B cell (primary cell): ENCODE measurements at places on chromosomes 3 and 15.

DNA sequence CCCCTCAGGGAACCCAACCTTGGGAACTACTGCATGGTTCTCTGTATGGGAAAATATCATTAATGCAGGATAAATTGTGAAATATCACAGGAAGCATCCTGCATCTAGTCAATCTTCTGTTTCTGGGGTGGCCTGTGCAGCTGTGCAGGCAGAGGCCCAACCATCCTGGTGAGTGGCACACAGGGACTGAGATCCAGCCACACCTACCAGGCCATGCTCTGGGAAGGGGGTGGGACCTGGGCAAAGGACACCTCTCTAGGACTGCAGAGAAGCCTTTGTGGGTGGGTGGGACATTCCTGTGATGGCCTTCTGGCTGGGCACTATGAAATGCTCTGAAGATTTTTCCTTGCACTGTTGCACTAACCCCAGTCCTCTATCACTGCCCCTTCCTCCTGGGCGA is 26.8 kb downstream of the CCRL2 start:
- DNase-seq, result no peak

GRCh38 chr3:128372707-128373533 is 93.8 kb downstream of the DNAJB8 start:
- no peak for DNase-seq

DNA sequence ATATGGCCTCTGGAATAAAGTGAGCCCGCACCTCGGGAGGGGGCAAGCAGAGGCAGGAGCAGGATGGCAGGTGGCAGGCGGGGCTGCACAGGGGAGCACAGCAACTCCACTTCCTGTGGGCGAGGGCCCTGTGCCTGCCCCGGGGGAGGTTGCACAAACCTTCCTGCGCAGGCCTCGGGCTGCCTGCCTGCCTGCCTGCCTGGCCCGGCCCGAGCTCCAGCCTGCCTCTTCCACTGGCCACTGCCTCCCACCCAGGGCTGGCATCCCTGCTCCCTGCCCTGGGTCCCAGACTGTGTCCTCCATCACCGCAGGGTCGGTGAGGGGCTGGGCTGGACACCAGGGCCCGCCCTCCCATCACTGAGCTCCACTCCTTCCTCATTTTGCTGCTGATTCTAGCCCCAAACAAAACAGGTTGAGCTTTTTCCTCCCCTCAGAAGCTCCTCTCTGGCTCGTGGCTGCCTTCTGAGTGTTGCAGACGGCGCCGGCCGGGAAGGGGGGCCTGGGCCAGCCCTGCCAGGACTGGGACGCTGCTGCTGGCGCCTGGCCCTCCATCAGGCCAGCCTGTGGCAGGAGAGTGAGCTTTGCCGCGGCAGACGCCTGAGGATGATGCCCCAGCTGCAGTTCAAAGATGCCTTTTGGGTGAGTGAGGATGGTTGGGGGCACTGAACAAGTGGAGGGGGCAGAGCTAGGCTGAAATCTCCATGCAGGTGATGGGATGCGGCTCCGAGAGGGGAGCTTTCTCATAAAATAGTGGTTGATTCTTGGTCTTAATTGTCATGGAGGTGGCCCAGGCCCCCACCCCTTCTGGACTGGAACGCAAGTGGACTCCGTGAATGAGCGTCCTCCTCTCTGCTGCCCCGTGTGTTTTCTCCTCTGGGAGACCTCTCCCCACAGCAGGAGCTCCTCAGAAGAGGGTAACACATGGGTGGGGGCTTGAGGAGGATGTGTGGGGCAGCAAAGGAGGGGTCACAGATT is at the start of gene PSTPIP1:
TSS of gene PSTPIP1 (plus strand) at position 156 of the 975 bp plus-strand sequence. CDS start at position 604, 448 bp downstream.
- DNase-seq, result peak; percentile 80

DNA sequence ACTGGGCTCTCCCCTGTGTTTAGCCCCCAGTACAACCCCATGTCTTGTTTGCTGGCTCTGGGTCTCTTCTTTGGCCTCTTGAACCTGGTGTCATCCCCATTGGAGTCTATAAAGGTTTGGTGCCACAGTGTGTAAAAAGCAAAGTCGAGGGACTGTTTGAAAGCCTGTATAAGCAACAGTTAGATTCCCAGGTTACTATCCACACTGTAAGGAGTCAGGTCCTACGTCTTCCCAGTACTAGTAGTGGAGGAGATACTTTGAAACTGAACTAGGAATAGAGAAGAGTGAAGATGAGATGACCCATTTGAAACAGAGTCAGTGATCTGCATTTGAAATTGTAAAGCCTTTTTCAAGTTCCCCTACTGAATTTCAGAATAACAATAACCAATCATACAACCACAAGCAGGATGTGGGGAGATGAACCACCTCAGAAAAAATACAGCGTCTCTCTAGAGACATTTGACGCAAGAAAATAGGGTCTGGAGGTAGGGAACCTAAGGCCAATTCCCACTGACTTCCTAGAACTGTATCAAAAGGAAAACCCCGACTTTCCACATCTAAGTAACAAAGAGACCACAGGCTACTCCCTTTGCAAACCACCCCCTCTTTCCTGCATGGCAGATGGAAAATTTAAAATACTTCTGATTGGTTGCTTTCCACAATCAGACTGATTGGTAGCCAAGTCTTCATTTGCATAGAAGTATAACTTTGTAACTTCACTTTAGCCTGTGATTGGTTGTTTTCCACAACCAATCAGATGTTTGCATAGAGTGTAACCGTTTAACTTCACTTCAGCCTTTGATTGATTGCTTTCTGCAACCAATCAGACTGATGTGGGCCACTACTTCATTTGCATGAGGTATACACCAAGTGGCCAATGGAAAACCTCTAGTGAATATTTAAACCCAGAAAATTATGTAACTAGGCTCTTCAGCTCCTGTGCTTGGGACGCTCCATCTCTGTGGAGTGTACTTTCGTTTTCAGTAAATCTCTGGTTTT is 49.9 kb upstream of the NEDD4 start:
- no peak for DNase-seq

- no peak for DNase-seq
These were observed 40.6 kb downstream of the ADAMTSL3 start for GRCh38 chr15:83694536-83694935.

DNA sequence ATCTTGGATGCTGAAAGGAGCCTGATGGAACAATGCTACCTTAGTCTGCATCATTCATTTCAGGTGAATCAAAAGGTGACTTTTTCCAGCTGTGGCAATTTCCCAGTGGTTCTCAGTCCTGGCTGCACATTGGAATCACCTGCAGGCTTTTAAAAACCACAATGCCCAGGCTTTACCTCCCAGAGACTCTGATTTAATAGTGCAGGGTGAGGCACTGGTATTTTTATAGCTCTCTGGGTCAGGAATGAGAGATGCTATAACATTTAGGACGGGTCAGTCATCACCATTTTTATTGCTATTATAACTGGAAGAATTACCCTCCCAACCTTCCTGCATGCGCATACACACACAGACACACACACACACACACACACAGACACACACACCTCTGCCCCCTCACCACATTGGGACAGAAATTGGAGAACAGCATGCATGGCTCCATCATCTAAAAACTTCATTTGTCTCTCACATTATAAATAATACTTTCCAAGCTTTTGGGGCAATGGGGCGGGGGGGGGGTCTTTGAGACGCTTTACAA is 41.1 kb downstream of the LARP6 start:
- DNase-seq, result no peak

DNA sequence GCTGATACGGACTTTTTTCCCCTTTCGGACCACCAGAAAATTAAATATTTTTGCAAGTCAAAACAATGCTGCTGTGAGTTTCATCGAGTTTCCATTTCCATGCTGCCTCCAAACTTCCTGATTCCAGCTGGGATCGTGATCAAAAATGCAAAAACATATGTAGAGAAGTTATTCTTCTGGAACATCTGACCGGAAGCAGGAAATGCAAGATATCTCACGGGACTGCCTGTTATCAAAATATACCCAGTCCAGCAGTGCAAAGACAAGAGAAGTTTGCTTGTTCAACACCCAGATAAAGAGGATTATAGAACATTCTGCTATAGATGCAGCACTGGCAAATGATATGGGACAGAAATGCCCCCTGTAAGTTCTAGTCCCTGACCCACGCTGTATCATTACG is 726.7 kb upstream of the NR2F2 start:
- DNase-seq, result no peak

- DNase-seq, result no peak
These were observed 3.7 kb downstream of the C3orf18 start for GRCh38 chr3:50563867-50564266.

- DNase-seq, result no peak
These were observed 227.2 kb downstream of the RSRC1 start for GRCh38 chr3:158337110-158337509.

GRCh38 chr3:150225986-150226385 is 182.1 kb upstream of the TSC22D2 start:
- DNase-seq, result no peak

GRCh38 chr3:100776746-100777145 is 67.5 kb downstream of the TFG start:
- no peak for DNase-seq

GRCh38 chr3:186308549-186308948 is 53.5 kb downstream of the DGKG start:
- DNase-seq, result no peak

- DNase-seq, result no peak
These were observed 321.4 kb upstream of the IL12A start for GRCh38 chr3:159667261-159667660.

- DNase-seq, result no peak
These were observed 6.4 kb upstream of the CAPN7 start for GRCh38 chr3:15199493-15200105.

DNA sequence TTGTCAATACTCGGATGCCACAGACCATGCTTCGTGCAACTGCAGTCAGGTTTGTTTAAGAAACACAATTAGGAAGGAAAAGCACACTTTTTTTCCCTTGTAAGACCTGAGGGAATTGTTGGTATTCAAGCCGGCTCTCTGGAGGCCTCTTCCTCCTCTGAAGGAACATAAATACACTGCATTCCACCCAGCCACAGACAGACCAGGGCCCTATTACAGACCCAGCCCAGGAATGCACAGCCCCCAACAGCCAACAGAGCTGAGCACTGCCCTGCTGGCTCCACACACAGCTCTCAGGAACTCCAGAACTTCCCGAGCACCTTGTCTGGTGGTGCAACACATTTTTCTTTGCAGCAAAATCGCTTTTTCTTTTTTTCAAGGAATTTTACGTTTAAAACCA is 488.7 kb upstream of the PROK2 start:
- DNase-seq, result no peak

DNA sequence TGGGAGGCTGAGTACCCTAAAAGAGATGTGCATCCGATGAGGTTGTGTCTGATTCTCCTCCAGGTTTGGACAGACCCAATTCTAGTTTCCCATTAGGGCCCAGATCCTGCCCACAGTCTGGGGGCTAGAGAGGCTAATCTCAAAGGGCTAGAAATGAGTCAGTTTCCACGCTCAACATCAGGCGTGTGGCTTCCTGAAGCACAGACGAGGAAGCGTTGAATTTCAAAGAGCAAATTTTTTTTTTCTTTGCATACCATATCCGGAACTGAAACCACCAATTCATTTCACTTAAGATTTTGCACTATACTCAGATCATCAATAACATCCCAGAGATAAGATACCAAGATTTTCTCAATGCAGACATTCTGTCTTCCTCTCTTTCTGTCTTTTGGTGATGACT is 173.8 kb upstream of the BCL6 start:
- peak; percentile 77 for DNase-seq

DNA sequence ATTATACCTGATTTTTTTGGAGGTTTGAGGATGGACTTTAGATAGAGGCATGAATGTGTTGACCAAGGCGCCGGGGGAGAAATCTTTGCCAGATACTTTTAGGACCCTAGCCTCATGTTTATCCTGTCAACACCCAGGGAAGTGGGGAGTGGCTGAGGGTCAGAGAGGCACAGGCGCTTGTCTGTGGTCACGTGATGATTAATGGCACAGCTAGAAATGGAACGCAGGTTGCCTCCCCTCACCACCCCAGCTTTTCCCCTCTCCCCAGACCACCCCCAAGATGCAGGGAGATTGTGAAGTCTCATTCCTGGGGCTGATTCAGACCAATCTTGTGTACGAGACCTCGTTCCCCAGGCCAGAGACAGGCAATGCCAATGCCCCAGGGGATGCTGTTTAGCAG is 218.4 kb upstream of the LINGO1 start:
- no peak for DNase-seq

GRCh38 chr15:65081758-65082157 is 5.2 kb downstream of the KBTBD13 start:
- DNase-seq, result no peak

DNA sequence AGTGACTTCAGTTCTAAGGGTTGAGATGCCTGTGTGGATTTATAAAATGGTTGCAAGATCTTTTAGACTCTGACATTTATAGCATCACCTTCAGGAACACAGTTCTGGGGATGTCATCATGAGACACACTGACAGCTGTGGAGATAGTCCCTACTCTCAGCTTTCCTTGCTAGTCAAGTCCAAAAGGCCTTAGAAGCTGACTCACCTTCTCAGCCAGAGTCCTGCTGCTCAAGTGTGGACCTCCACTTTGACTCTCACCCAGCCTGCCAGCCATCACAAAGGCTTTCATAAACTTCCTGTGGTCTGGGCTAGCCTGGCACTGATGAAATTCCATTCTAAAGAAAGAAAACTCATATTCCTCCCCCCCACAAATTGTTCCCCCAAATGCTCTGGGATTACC is 44.8 kb downstream of the TMEM39A start:
- DNase-seq, result no peak

DNA sequence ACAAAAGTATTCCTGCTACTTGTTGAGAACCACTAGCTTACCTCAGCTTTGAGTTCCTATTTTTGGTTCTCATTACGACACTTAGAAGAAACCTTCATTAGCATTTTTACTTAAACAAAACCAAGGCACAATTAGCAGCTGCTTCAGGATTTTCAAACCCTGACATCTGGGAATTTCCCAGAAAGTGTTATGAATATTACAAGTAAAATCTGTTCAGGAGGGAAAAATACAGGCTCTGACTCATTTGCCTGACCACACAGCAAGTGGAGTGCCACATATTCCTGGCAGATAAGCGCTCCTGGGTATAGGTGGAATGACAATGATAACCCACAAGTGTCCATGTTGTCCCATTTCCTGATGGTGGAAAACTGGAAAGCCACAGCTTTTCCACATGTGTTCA is 10.3 kb upstream of the RFTN1 start:
- no peak for DNase-seq

DNA sequence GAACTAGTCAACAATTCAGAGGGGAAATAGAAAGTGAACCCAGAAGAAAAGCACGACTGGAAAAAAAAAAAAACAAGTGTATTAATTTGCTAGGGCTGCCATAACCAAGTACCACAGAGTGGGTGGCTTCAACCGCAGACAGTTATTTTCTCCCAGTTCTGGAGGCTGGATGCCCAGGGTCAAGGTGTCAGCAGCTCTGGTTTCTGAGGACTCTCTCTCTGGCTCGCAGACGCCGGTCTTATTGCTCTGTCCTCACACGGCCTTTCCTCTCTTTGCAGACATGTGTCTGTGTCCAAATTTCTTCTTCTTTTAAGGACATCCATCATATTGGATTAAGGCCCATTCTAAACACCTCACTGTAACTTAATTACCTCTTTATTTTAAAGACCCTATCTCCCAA is 291.8 kb downstream of the XXYLT1 start:
- no peak for DNase-seq

- no peak for DNase-seq
These were observed 140.9 kb downstream of the TFG start for GRCh38 chr3:100850156-100850555.
